ENCODE measurements at places on chromosomes 4 and X.

- DNase-seq, result no peak
Observed at GRCh38 chr4:151717314-151717713, 43.5 kb downstream of the GATB start.

DNA sequence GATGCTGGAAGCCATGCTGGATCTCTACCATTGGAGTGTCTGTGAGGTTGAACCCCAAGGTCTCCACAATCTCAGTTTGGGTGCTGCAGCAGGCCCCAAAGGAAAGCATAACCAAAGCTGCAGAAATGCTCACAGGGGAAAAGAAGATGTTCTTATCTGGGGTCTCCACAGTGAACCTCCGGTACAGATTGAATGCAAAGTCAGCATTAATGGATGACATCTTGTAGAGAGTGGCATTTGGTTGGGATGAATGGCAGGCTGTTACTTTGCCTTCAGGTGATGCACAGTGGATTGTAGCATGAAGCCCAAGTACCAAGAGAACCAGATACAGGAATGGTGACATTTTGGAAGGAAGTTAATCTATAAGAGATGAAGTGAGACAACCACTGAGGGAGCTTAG, 1.8 kb downstream of the SERPINA7 start:
- no peak for DNase-seq

DNA sequence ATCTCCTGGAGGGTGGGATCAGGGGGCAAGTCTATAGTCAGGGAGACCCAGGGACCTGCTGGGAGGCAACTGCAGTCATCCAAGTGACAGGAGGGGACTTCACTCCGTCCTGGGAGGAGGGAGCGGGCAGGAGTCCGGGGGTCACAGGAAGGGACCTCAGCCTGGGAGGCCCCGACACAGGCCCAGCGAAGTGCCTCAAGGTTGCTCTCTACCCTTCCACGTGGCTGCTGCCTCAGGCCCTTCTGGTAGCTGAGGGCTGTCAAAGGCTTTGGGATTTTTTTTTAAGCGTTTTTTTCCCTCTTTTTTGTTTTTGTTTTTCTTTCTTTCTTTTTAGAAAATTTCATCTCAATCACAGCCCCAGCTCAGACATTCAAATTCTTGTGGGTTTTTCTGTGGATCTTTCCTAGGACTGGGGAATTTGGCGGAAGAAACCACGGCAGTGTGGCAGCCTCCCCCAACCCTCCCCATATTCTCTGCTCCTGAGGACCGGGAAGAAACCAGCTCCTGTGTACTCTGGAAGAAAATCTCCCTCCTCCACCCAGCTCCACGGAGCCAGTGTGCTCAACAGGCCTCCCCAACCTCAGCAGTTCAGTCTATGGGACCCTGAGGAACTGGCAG, 1.4 kb upstream of the HAUS7 start:
- no peak for DNase-seq

GRCh38 chrX:118772051-118772450, 44.6 kb downstream of the IL13RA1 start:
- DNase-seq, result no peak

DNA sequence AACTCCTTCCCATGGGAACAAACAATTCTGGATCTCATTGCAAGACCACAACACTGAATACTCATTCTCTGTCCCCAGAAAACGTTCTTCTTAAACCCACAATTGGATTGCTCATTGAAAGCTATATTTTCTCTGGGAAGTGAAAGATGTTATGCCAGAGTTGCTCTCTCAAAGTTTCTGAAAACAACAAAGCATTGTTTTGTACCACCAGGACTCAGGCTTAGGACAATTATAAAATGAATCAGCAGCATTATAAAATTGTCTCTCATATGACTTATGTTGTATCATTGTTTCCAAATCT, 26.5 kb downstream of the TFDP3 start:
- peak; percentile 16 for DNase-seq

All from stromal cell of bone marrow (primary cell).